ENCODE measurements at places on chromosomes 11 and 22.

DNA sequence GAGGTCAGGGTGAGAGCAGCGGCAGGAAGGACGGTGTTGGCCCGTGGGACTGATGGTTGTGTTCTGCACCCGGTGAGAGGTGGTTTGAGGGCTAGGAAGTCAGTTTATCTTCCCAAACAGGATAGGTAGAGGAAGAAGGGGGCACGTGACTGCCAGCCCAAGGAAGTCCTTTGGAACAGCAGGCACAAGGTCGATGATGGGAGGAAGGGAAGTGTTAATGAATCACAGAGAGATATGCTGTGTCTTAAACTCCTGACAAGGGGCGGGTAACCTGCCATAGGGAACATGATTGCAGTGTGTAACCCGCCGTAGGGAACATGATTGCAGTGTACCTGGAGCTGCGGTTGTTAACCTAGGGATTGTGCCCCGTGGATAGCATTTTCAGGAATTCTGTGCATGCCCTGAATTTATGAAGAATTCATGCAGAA lies 49.0 kb downstream of the PRR5L start:
- no peak for DNase-seq

GRCh38 chr11:62130283-62131169 lies 6.7 kb downstream of the INCENP start:
- no peak for DNase-seq

- DNase-seq, result no peak
Observed at GRCh38 chr11:47302853-47303252, 32.9 kb downstream of the MADD start.

DNA sequence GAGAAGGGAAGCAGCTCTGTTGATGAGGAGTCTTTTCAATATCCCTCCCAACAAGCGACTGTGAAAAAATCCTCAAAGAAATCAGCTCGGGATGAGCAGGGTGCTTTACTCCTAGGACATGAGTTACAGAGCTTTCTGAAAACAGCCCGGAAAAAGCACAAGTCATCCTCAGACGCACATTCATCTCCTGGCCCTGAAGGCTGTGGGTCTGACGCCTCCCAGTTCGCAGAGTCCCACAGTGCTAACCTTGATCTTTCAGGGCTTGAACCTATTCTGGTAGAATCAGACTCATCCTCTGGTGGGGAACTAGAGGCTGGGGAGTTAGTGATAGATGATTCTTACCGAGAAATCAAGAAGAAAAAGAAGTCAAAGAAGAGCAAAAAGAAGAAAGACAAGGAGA lies 7.7 kb downstream of the HMGXB4 start:
- DNase-seq, result no peak

GRCh38 chr22:26606611-26607010 lies 11.2 kb downstream of the CRYBB1 start:
- no peak for DNase-seq

DNA sequence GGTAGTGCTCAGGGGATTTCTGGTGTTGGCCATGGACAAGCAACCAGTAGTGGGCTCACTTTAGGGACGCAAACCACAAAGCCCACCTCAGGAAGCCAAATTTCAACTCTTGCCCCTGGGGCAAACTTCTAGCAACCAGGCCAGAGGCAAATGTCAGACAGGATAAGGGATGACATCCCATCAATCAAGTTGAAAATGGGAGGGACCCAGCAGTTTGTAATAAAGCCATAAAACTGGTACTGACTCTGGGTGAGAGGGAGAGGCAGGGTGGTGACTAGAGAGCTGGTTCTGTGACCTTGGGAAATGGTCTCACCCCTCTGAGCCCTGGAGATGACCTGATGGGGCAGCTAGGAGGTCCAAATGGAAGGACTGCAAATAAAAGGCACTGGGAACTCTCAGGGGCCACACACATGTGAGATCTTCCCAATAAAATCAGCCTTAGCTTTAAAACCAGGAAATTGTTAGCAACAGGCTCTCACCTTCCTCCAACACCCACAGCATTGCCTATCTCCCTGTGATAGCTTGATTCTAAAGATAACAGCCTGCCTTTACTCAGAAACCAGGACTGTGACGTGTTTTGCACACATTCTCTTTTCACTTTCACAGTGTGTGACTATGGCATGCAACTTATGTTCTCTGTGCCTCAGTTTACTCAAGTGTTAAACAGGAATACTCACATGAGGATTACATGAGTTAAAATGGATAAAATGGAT lies 6.4 kb upstream of the TBC1D10A start:
- no peak for DNase-seq

- DNase-seq, result no peak
Observed at GRCh38 chr11:70672991-70673653, 274.8 kb downstream of the CTTN start.

- DNase-seq, result peak; percentile 85
Observed at GRCh38 chr22:42661985-42662831, 13.0 kb upstream of the CYB5R3 start.

DNA sequence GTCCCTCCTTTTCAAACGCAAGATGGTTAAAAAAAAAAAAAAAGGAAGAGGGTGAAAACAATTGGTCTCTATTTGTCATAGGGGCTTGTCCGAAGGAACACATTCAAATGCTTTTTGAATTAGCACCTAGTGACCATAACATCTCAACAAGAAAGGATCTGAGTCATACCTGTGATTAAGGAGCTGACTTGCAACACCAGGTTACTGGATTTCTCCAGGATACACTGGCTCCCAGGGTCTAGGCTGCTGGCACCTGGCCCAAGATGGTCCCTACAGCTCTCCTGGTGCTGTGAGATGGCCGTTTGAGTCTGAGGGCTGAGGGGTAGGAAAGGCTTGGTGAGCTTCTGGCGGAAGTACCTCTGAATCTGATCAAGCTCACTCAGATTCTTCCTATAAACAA lies 28.4 kb upstream of the UCP3 start:
- no peak for DNase-seq

GRCh38 chr11:1916132-1916985 lies 3.1 kb upstream of the TNNT3 start:
- no peak for DNase-seq

DNA sequence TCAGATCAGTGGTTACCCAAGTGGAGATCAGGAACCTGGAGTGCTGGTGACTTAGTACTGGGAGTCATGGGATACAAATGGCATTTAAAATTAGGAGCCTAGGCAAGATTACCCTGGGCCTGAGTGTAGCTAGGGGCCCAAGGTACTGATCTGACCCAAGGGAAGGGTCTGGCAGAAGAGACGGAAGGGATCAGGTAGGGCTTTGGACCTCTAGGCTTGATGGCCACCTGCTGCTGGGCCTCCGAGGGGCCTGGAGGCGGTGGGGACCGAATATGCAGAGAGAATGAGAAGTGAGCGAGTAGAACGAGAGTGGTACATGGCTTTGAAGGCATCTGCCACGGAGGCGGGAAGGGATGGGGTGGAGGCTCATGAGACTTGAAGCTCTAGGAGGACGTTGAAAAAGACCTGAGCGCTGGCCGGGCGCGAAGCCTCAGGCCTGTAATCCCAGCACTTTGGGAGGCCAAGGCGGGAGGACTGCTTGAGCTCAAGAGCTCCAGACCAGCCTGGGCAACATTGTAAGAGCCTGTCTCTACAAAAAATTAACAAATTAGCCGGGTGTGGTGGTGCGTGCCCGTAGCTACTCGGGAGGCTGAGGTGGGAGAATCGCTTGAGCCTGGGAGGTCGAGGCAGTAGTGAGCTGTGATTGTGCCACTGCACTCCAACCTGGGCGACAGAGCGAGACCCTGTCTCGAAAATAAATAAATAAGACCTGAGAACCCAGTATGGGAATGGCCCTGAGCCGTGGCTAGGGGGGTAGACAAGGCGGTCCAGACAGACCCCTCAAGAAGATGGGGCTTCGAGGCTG lies 563 bp upstream of the PPIL2 start:
- DNase-seq, result no peak

- DNase-seq, result no peak
Observed at GRCh38 chr11:102568851-102569250, 38.3 kb upstream of the MMP7 start.

- no peak for DNase-seq
Observed at GRCh38 chr11:130475426-130476053, 27.1 kb downstream of the ADAMTS15 start.

GRCh38 chr11:1699771-1700170 lies 2.8 kb downstream of the KRTAP5-6 start:
- no peak for DNase-seq

- DNase-seq, result no peak
Observed at GRCh38 chr11:83364500-83365045, 78.4 kb upstream of the CCDC90B start.

GRCh38 chr22:50190182-50190940 lies 4.6 kb downstream of the TRABD start:
- peak; percentile 86 for DNase-seq

DNA sequence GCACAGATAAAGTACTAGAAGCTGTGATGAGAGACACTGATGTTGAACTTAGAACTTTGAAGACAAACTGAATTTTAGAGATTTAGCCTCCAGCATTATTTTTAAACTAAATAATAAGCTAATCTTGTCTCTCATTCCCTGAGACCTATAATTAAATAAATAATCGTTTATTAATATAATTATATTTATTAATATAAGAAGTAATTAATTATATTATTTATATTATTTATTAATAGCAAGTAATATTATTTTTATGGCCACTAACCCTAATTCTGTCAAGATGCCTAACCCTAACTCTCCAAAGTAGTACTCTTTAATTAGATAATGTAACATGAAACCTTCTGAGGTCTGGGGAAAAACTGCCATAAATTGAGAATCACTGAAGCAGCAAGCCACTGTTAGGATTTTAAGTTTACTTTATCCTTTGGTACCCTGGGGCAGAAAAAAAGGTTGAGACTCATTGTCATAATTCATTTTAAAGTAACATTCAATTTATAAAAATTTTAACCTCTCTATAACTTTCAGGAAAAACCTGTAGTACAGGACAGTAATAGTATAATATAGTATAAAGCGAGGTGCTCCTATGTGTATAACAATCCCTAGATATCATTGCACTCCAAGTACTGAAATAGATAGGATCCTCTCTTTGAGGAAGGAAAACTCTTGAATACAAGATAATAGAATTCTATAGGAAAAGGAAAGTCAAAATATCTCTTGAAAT lies 85.4 kb downstream of the TTC28 start:
- DNase-seq, result no peak

DNA sequence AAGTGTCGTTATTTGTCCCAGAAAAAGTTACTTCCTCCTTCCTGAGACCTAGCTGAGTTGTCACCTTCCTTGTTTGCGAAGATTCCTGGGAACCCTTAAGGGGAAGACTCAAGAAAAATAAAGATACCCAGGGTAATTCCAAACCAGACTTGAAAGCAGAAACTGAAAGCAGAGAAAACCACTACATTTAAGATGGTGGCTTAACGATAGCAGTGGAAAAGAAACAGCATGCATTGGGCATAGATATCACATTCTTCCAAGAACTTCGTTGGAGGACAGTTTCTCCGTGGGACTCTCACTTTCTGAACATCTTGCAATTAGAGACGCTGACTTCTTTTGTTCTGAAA lies 89.1 kb downstream of the FAM76B start:
- no peak for DNase-seq

All from germinal center (tissue), 1 donor.